ENCODE measurements at places on chromosomes 7 and 10.

DNA sequence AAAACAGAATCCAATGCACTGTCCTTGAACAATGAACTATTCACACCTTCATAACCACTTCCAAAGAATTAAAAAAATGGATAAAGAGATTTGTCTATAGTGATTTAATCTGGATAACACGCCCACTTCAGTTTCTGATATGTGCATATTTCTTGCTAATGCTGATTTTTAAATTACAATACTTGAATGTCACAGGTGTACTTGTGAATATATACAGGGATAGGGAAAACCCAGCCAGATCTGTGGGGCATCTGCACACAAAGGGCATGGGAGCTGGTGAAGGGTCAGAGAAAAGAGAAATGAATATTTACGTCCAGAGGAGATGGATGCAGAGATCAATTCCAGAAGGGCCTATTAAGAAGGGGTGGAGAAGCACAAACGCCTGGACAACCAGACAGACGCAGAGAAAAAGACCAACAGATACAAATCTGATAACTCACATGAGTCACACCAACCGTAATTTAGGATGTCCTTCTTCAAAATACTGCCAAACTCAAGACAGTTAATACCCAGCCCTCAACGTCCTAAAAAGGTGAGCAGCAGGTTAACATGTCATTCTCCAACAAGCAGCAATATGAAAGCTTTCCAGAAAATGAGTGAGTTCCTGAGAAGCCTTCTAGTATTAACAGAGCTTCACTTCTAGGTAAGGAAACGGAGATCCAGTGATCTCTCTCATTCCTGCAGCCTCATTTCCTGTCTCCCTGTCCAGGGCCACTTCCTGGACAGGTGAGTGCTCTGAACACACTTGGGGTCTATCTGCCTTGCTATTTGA lies 41.9 kb downstream of the PIP4K2A start:
- DNase-seq = no peak

DNA sequence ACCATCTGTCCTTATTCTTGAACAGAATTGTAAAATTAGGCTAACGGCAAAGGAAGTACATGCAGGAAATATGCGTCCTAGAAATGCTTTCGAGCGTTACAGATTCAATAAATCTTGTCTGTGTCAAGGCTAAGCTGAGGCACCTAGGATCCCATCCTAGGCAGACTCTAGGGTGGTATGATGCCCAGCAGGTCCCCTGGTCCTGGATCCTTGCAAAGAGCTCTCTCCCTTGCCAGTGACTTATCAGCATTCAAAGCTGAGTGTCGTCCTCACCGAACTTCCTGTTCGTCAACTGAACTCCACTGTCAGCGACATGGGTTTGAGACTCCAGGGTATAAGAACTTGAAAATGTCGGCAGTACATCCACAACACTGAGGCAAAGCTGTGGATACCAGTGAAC lies 61.5 kb downstream of the AKR1E2 start:
- no peak for DNase-seq

GRCh38 chr10:27450225-27450624 lies 53.9 kb upstream of the RAB18 start:
- DNase-seq = no peak

DNA sequence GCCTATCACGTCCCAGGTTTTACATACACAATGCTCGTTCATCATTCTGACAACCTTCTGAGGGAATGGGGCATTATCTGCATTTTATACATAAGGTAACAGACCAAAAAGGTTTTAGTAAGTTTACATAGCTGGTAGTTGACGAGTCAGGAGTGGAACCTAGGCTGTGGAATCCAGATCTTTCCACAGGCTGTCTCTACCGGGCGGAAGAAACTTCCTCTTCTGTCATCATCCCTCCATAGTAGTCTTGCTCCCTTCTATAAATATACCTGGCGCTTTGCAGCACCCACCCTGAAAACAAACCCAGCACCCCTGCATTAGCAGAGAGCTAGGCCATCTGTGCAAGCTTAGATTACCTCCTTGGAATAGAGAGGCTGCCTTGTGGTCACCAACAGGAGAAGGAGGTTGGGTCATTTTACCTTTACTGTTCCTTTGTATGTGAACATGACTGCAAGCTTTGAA lies 1.3 kb downstream of the TSPAN13 start:
- DNase-seq = no peak

DNA sequence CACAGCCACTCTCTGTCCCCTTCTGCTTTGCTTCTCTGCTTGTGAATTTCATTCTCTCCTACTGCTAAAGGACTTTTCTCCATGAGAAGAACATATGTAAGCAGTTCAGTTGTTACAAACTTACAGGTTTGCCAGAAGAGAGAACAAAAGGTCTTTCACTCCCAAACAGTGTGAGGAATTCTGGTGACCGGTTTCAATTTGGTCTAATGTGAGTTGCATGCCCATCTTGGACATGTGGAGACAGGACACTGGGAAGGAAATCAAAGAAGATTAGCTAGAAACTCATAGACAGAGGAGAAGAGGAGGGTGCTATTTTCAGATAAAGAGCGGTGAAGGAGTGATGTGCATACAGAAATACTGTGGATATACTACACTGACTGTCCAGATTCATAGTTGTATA lies 209.5 kb upstream of the INHBA start:
- DNase-seq = no peak

DNA sequence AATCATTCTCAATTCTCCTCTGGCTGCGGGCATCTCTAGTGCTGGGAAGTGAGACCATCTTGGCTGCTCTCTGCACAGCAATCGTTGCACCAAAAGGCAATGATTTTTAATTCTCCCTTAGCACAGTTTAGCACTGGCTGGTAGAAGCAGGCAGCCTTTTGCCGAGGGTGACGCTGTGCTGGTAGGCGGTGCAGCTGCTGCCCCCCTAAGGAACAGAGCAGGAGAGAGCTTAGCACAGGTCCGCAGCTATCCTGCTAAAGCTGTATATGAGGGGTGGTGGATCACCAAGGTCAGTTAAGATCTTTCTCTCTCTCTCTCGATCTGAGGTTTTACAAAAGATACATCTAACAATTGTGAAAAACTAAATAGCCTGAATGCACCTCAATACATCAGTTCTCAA lies 390.1 kb downstream of the GATA3 start:
- no peak for DNase-seq

GRCh38 chr7:24764011-24764410 lies 6.7 kb upstream of the GSDME start:
- no peak for DNase-seq

GRCh38 chr10:45558425-45558824 lies 114.1 kb downstream of the ZFAND4 start:
- DNase-seq = no peak

- DNase-seq = no peak
These were observed 177.7 kb upstream of the GHITM start for GRCh38 chr10:83961620-83962019.

DNA sequence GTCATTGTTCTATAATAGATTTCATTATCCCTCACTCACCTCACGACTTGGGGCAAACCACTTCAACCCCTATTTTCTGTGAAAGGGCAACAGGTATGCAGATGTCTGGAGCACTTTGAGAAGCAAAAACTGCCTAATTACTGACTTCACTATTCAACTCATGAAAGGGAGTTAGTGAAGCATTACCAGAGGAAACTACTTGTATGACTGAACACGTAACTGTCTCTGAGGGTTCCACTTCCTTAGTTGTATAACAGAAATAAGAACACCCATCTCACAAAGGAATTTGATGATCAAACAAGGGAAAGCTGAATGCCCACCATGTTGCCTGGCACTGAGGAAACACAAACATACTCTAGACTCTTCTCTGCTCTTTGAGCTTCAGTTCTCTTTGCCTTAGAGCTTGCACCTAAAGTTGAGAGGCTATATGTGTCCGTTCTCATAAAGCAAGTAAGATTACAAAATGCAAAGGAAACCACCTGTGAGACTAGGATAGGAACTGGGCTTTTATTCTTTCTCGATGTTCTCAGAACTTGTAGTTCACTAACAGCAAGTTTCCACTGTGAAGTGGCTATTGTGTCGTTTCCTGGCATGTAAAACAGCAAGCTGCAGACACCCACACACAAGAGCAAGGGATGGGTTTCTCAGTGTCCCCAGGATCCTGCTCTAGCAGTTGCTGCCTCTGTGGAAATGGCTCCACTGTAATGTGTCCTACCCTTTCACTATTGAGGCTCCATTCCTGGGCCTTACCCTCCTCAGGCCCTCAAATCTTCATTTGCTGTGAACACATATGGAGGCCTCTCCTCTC lies 2.6 kb downstream of the TMEM243 start:
- DNase-seq = no peak

GRCh38 chr7:74365322-74366022 lies 76.3 kb downstream of the CLIP2 start:
- DNase-seq = peak; percentile 58

DNA sequence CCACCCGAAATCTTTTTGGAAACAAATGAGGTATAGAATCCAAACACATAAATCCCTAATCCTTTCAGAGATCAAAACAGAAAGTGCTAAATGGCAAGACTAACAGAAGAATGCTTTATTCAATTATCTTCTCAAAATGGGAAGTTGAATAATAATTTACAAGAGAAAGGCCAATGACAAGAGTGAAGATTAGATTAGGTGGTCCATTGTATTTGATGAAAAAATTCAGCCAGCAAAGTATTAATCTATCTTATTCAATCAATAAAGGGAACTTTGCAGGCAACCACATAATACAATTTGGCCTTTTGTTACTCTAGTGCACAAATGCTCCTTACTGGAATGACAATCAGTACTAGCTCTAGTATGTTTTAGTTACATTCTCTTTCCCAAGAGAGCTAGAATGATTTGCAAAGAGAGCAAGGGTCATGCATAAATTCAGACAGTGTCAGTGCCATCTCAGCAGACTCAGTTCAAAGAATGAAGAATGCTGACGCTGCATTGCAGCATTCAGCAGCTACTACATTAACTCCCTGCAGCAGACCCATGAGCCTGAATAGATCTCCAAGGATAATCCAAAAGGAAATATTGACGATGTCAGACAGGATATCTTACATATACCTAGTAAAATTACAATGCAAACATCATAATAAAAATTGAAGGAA lies 131.8 kb downstream of the ANK3 start:
- DNase-seq = no peak

DNA sequence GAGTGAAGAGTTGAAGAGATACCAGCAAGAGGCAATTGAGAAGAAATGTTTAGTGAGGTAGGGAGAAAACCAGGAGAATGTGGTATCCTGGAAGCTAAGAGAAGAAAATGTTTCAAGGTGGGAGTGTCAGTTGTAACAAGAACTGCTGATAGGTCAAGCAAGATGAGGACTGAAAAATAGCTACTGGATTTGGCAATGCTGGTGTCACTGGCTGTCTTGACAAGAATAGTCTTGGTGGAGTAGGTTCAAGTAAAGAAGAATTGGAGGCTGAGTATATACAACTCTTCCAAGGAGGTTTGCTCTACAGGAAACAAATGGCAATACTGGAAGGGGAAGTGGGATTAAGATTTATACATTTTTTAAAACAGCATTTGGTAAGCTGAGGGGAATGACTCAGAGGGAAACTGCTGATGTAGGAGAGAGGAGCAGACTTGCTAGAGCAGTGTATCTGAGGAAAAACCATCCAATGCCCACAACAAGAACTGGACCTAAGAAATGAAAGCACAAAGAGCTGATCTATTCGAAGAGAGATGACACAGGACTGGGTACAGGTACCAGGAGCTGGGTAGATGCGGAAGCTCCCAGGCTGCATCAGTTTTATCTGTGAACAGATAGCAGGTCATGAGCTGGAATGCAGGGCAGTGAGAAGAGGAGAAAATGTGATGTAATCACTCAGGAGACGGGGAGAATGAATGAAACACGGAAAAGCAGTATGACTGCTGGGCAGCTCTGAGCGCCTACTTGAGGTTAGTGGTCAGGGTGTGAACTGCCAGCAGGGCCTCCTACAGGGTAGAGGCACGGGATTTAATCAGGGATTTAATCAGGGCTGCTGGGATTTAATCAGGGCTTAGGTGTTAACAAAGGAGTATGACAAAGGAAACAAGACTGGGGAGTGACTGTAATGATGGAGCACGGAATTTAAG lies 34.5 kb downstream of the FAM25A start:
- DNase-seq = no peak

DNA sequence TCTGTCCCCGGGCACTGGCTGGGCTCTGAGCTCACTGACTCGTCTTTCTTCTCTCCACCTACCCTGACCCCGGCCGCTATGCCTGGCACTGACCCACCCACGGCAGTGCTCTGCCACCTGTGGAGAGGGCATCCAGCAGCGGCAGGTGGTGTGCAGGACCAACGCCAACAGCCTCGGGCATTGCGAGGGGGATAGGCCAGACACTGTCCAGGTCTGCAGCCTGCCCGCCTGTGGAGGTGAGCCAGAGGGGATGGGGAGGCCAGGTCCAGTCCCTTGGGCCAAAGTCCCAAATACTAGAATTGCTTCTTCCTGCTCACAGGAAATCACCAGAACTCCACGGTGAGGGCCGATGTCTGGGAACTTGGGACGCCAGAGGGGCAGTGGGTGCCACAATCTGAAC lies 27.3 kb downstream of the TBATA start:
- DNase-seq = no peak

GRCh38 chr10:75726522-75727483 lies 295.4 kb downstream of the LRMDA start:
- DNase-seq = no peak

DNA sequence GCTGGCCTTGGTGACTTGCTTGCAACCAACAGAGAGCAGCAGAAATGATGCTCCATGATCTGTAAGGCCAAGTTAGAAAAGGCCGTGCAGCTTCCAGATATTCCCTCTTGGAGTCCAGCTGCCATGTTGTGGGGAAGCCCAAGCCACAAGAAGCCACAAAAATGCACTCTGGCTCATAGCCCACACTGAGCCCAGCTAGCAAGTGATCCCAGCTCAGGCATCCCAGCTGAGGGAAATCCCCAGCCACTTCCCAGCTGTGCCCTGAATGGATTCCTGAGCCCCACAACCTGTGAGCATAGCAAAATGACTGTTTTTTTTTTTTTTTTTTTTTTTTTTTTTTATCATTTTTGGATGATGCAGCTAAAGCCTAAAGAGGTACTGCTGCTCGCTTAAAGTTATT lies 11.1 kb upstream of the SDK1 start:
- no peak for DNase-seq

- no peak for DNase-seq
These were observed 508 bp upstream of the TECPR1 start for GRCh38 chr7:98252425-98253054.

- DNase-seq = no peak
These were observed 31.0 kb downstream of the SBDS start for GRCh38 chr7:66964411-66964810.

DNA sequence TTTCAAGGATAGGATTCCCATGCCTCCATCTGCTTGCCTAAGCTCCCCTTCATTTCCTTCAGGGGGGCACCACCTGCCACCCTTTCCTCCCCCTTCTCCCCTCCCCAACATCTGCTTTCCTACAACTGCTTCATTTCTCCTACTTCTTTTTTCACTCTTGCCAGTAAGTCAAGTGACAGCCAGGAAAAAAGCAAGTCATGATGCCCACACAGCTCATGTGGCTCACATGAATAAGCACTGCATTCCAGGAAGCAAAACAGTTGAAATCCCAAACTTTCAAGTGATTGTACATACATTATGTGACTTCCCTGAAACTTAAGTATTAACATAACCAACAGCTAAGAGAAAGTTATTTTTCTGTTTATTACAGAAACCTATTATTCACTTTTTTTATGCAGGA lies 78.6 kb downstream of the TNS3 start:
- no peak for DNase-seq

- DNase-seq = no peak
These were observed 206.8 kb upstream of the NPSR1 start for GRCh38 chr7:34451183-34451582.

Data from NCI-H460 (cell line).